ENCODE measurements at places on chromosomes 2 and 18.

- DNase-seq = no peak
These were observed 14.4 kb downstream of the GPR45 start for GRCh38 chr2:105255979-105256378.

DNA sequence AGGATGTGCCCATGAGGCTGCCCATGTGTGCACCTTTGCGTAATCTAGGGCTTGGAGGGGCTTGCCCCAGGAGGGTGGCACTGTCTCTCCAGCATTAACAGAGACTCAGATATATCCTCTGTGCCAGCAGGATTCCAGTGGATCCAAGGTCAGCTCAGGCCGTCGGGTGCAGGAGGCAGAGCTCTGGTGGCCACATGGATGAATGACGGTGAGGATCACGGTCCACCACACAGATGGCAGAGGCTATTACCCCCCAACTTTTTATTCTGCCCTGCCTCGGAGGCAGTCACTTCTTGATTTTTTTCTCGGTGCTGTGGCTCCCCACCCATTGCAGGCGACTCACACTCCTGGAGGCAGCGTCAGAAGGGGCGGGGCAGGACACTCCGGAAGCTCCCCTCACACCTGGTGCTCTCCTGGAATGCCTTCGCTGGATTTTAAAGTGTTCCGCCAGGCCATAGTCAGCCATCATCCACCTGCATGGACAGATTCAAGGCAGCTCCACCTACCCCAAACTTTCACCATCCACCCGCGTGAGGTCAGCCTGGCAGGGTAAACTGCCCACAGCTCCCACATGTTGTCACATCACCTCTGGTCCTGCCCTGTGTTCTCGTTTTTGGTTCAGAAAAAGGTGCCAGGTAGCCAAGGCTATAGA is 602.9 kb upstream of the RAB6C start:
- no peak for DNase-seq

DNA sequence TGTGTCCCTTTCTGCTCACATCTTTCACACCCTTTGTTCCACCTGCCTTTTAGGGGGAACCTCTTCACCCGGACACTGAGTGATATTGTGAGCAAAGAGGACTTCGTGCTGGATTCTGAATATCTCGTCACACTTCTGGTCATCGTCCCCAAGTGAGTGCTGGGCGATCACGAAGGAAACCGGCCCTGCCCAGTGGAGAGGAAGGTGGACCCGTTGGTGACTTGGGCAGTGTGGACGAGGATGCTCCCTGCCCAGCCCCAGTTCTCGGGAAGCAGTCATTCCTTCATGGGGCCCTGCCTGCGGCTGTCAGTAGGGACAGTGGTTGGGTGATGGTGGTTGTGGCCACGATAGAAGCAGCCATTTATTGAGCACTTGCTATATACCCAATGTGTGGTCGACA is 40.8 kb downstream of the PDIA6 start:
- no peak for DNase-seq

GRCh38 chr2:235659767-235660322 is 166.0 kb downstream of the AGAP1 start:
- DNase-seq = no peak

DNA sequence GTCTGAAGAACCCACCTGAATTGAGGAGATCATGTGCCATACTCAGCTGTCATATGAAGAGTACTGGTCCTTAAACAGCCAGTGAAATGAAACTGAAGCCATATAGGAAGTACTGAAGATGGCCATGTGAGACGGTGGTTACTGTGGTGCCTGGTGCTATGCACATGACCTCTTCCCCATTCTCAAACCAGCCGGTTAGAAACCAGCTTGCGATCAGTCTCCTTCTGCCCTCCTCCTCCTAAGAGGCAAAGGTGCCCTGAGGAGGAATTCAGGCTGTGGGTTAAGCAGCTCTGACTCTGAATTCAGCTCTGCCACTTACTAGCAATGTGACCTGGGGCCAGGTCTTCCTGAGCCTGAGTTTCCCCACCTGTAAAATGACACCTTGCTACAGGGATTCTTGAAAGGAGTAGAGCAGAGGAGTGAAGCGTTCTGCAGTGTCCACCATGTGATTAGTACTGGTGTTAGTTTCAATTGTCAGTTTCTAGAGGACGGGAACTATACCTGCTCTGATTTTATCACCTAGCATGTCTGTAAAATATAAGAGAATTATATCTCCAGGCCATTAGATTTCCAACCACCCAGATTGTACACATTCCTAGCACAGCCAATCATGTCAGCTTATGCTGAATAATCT is 5.1 kb downstream of the FECH start:
- DNase-seq = no peak

Measured in COLO829 (cell line).